ENCODE measurements at places on chromosomes 2 and 18. TPM values are rescaled to one million over a fixed set of nuclear protein-coding genes. Genes with fewer than 3 reads are reported as not detected.
A peak's percentile ranks its signal among the peaks of the same experiment; 100 is the strongest.

GRCh38 chr2:20453087-20453486, 6.2 kb downstream of the RHOB start:
- H3K36me3 ChIP-seq, result peaks cover 8% of the 10 kb centered on the region
- no peaks in the 10 kb centered on the region for H3K27me3 ChIP-seq
- H3K4me1 ChIP-seq, result peaks cover 27% of the 10 kb centered on the region
- no peak overlapping the region for H3K27ac ChIP-seq

GRCh38 chr2:173414823-173415322, 60.2 kb downstream of the CDCA7 start:
- no peaks in the 10 kb centered on the region for H3K36me3 ChIP-seq
- DNase-seq, result no peak
- no peak overlapping the region for H3K4me3 ChIP-seq
- H3K27me3 ChIP-seq, result no peaks in the 10 kb centered on the region

DNA sequence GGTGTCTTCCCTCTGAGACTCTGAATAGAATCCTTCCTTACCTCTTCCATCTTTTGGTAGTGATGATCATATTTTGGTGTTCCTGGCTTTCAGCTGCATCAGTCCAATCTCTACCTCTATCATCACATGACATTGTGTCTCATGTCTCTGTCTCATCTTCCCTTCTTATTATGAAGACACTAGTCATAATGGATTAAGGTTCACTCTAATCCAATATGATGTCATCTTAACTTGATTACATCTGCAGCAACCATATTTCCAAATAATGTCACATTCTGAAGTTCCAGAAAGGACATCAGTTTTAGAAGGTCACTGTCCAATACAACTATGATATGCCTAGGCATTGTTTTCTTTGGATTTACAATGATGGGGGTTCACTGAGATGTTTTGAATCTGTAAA, 31.5 kb downstream of the CMPK2 start:
- H3K4me3 ChIP-seq, result no peak overlapping the region
- no peak overlapping the region for H3K27ac ChIP-seq
- DNase-seq, result no peak
- no peaks in the 10 kb centered on the region for H3K27me3 ChIP-seq
- H3K36me3 ChIP-seq, result no peaks in the 10 kb centered on the region
- H3K4me1 ChIP-seq, result no peaks in the 10 kb centered on the region

DNA sequence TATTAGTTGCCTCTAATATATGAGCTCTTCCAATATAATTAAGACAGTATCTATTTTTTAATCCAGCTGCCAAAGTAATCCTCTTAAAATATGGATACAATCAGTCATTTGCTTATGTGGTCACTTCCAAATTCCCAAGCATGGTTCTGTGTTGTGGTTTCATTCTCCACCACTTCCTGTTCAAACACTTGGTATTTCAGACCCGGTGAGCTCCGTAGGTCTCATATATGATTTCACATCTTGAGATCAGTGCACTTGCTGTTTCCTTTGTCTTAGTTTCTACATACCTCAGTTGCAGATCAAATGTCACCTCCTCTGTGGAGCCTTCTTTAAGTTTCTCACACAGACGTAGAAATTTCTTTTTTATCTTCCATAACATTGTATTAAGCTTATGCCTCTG, 254.2 kb downstream of the KCNS3 start:
- no peak overlapping the region for H3K27ac ChIP-seq
- H3K4me3 ChIP-seq, result no peak overlapping the region
- H3K36me3 ChIP-seq, result no peaks in the 10 kb centered on the region
- H3K4me1 ChIP-seq, result no peaks in the 10 kb centered on the region

- H3K27ac ChIP-seq, result no peak overlapping the region
- no peak overlapping the region for H3K4me3 ChIP-seq
- H3K4me1 ChIP-seq, result no peaks in the 10 kb centered on the region
- no peaks in the 10 kb centered on the region for H3K27me3 ChIP-seq
- DNase-seq, result no peak
- H3K36me3 ChIP-seq, result peaks cover 6% of the 10 kb centered on the region
Observed at GRCh38 chr2:101830555-101830954, 133.0 kb downstream of the MAP4K4 start.

DNA sequence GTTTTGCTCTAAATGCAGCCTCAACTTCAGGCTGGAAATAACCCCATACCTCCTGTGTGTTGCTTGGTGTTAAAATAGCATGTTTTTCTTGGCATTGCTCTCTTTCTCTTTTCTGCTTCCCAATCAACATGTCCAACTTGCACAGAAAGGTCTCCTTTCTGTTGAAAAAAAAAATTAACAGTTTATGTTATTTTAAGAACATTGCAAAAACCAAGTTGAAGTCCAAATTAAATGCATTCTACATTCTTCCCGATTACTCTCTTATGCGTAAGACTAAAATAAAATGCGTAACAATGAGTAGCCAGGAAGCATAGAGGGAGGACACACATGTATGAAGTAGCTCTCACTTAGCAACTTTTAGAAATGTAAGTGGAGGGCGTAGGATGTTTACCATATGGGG, 1406.1 kb upstream of the NXPH2 start:
- no peaks in the 10 kb centered on the region for H3K4me1 ChIP-seq
- no peaks in the 10 kb centered on the region for H3K36me3 ChIP-seq
- DNase-seq, result no peak

- H3K4me1 ChIP-seq, result peaks cover 5% of the 10 kb centered on the region
- no peaks in the 10 kb centered on the region for H3K36me3 ChIP-seq
- no peak overlapping the region for H3K4me3 ChIP-seq
- no peaks in the 10 kb centered on the region for H3K27me3 ChIP-seq
- H3K27ac ChIP-seq, result no peak overlapping the region
Observed at GRCh38 chr2:17813010-17813741, 3.1 kb upstream of the MSGN1 start.

GRCh38 chr2:218041302-218042168, 27.5 kb upstream of the RUFY4 start:
- no peak for DNase-seq
- no peaks in the 10 kb centered on the region for H3K36me3 ChIP-seq
- H3K4me1 ChIP-seq, result no peaks in the 10 kb centered on the region
- no peak overlapping the region for H3K4me3 ChIP-seq
- H3K27ac ChIP-seq, result no peak overlapping the region

DNA sequence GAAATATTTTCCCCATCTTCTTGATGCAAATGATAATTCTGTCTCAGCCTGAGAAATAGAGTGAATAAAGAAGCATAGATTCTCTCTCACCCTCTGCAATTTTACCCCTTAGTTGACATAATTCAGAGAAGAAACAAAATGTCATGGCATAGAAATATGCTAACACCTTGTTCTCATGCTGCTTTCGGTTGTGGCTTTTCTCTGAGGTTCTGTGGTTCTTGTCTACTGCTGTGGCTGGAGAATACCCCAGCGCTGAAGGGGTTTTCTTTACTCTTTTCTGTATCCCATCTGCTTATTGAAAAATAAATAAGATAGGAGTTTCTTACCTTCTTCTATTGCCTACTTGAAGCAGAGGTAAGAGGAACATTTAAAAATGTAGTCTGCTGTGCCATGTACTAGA, 15.4 kb upstream of the RAB27B start:
- no peak overlapping the region for H3K4me3 ChIP-seq
- H3K4me1 ChIP-seq, result no peaks in the 10 kb centered on the region
- H3K36me3 ChIP-seq, result no peaks in the 10 kb centered on the region
- H3K27me3 ChIP-seq, result no peaks in the 10 kb centered on the region
- no peak for DNase-seq

DNA sequence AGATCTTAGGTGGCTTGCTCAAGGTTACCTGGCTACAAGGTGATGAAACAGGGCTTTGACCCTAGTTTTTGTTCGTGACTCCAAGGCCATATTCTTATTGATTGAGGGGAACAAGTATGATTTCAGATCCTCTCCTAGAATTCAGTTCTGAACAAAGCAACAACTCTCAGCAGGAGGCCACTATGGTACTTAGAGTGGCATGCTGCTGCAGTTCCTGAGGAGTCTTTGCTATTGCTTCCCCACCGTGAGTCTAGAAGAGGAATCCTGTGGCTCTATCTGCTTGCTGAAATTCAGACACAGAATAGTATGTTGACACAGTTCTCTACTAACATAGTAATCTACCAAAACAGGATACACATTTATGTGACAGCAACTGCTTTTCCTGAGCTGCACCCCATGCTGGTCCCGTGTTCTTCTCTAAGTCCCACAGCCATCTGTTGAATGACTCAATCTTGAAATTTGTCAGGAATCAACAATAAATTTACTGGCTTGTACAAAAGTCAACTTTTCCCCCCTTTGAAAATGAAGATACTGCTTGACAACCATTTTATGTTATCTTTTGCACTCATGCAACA, 4.1 kb downstream of the TGFBRAP1 start:
- peak overlapping the region; percentile 25 for H3K27ac ChIP-seq
- DNase-seq, result no peak
- no peaks in the 10 kb centered on the region for H3K27me3 ChIP-seq
- peaks cover 40% of the 10 kb centered on the region for H3K4me1 ChIP-seq
- H3K4me3 ChIP-seq, result no peak overlapping the region
- H3K36me3 ChIP-seq, result no peaks in the 10 kb centered on the region

DNA sequence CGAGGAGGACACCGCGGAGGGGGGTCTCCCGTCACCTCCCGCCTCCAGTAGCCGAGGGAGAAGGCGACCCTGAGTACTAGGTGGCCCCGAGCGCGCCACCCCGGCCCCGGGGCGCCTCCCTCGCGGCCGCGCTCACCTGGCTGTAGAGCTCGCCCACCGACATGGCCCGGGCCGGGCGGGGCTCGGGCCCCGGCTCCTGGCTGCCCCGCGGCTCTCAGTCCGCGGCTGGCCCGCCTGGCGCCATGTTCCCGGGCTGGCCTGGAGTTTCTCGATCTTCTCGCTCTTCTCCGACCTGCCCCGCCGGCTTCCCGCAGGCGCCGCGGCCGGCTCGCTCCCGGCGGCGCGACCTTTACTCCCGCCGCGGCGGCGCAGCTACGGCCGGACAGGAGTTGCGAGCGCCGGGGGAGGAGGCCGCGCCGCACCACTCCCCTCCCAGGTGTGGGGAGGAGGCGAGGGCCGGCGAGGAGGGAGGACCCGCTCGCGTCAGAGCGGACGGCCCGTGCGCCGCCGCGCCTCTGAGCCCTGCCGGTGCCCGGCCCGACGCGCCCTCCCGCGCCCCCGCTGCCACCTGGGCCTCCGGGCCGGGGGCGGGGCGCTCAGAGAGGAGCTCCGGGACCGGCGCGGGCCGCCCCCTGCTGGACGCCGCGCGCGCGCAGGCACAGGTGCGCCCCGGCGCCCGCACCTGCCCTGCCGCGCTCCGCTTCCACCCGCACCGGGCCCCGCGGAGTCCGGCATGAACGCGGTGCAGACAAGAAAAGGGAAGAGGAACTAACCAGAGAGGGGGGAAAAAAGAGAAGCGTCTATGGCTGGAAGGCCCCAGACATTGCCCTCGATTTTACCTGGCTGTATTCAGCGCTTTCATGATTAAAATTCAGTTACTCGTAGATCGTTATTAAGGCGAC, at the start of gene MYO5B:
Gene MYO5B, minus strand, starts transcription at position 517 of the 902 bp plus-strand sequence. Its CDS starts 354 bp downstream, at position 163.
- peak within 1 kb of the TSS; percentile 34 for H3K4me3 ChIP-seq
- H3K27me3 ChIP-seq, result peaks cover 16% of the 10 kb centered on the region
- H3K27ac ChIP-seq, result no peak within 1 kb of the TSS
- no peak for DNase-seq

DNA sequence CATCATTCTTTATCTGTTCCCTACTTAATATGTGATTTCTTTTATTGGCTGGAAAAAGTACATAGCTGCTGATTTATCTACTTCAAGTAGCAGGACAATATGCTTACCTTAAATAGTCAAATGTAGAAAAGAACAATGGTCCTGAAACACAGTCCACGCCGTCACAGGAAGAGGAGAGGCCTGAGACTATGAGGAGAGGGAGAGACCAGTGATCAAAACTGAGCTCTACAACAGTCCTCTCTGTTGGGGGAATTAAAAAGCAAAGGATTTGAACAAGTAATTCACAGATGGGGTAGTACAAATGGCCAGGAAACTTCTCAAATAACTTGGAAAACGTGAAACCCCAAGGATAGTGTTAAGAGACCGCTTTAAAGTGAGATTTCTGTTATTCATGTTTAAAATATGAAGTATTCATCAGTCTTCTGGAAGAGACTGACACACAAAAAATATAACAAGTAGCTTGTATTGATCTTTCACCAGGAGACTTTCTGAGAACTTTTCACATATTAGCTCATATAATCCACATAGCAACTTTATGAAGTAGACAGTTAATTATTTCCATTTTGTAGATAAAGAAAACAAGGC, 20.2 kb downstream of the SCYGR8 start:
- no peak overlapping the region for H3K27ac ChIP-seq
- no peak for DNase-seq
- peaks cover 4% of the 10 kb centered on the region for H3K4me1 ChIP-seq

- no peaks in the 10 kb centered on the region for H3K36me3 ChIP-seq
- peaks cover 8% of the 10 kb centered on the region for H3K4me1 ChIP-seq
- no peak overlapping the region for H3K27ac ChIP-seq
Observed at GRCh38 chr2:174328961-174329715, 5.6 kb upstream of the SP9 start.

DNA sequence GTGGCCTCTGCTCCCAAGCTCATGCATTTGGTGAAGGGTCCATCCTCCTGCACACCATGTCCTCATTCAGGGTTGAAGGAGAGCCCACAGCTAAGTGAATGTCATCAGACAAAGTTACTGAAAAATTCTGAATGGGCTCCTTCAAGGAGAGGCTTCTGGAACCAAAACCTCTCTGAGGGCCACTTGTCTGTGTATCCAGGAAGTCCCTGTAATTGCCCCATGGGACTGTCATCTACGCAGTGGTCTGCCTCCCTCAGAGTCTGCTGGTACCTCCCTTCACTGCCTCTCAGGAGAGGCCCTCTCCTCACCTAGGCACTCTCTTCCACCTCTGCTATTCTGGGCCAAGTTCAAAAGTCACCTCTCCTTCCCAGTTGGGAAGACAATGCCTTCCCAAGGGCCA, 68.0 kb downstream of the SLC4A5 start:
- no peak overlapping the region for H3K27ac ChIP-seq
- no peak for DNase-seq
- H3K27me3 ChIP-seq, result no peaks in the 10 kb centered on the region
- H3K4me3 ChIP-seq, result no peak overlapping the region
- H3K36me3 ChIP-seq, result no peaks in the 10 kb centered on the region
- no peaks in the 10 kb centered on the region for H3K4me1 ChIP-seq

DNA sequence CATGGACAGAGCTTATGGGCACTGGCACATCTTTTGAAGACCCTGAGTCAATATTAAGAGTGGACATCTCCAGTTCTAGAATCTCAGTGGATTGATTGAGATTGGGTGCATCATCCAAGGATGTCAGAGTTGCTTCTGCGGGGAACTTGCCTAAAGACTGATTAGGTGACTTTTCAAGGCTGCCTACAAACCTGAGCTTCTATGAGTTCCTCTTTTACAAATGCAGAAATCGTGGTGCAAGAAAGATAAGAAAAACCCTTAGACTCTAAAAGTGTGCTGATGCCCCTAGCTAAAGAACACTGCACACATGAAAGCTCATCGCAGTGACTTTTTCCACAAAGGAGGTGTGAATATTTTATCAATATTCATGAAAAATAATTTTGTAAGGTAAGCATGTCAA, 86.8 kb upstream of the NEDD4L start:
- no peaks in the 10 kb centered on the region for H3K4me1 ChIP-seq
- DNase-seq, result no peak
- H3K36me3 ChIP-seq, result no peaks in the 10 kb centered on the region
- no peaks in the 10 kb centered on the region for H3K27me3 ChIP-seq
- no peak overlapping the region for H3K27ac ChIP-seq

GRCh38 chr2:8378016-8378810, 303.6 kb upstream of the ID2 start:
- H3K27me3 ChIP-seq, result no peaks in the 10 kb centered on the region
- no peak overlapping the region for H3K27ac ChIP-seq
- no peaks in the 10 kb centered on the region for H3K4me1 ChIP-seq
- no peaks in the 10 kb centered on the region for H3K36me3 ChIP-seq

The PTPN18 gene
- total RNA-seq, result 43.9 TPM

The CHRND gene
- not detected for total RNA-seq

The ARHGAP15 gene
- 33.8 TPM for total RNA-seq

The FOXD4L1 gene
- total RNA-seq, result 0.34 TPM

The SCN1A gene
- 0.07 TPM for total RNA-seq
